Activated T-cell treated with anti-CD3 and anti-CD28 coated beads, Interleukin-2, amount 50 U/mL, for 4 hours (primary cell): ENCODE measurements at places on chromosomes 2 and 18.

GRCh38 chr2:203673933-203674332 is 32.5 kb upstream of the CD28 start:
- DNase-seq = no peak

DNA sequence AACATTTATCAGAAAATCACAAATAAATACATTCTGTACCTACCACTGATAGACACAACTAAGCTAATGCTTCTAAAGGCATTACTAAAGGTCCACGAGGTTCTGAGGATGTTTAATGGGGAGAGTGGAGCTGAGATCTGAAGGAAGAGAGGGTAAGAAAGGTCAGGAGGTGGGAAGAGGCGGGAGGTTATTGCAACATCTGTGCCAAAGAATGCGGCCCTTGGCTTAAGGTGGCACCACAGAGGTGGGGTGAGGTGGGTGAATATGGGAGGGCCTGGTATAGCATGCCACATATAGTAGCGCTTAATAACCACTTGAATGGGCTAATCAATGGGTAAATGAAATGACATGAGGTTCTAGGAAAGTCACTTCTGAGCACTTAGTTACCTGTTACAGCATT is 217.8 kb upstream of the ATP5MC3 start:
- DNase-seq = no peak

DNA sequence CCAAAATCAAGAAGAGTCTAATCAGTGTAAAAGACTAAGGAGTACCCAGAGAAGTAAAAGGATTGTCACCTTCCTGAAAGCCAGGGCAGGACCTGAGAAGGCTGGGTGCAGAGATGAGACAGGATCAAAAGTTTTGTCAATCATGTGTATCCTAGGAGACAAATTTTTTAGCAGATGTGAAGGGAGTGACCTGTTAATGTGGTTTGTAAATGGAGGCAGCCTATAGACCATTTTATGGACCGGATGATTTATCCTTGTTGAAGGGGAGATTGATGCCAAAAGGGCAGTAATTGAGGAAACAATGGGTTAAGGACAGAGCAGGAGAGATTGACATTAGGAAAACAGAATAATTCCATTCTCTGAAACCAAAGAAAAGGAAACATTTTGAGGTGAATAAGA is 813 bp downstream of the NDC80 start:
- no peak for DNase-seq

GRCh38 chr2:42659609-42660008 is 91.2 kb downstream of the MTA3 start:
- DNase-seq = no peak

DNA sequence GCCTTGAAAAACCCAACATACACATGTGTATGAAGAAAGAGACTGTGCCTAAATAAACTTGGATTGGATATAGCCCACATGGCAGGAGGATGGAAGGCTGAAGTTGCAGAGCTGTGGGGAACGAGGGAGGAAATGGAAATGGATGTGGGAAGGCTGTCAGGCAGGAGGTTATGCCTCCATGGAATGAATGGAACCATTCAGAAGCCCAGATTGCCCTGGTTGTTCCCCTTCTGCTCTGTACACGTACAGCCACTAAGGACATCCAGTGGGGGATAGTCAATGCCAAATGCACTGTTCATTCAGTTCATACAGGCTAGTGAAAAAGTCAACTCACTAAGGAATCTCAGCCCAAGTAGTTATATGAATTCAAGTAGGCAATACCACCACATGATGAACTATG is 463.7 kb downstream of the TNS1 start:
- no peak for DNase-seq

- no peak for DNase-seq
Measured at GRCh38 chr2:229993236-229993635, 70.9 kb downstream of the FBXO36 start.

DNA sequence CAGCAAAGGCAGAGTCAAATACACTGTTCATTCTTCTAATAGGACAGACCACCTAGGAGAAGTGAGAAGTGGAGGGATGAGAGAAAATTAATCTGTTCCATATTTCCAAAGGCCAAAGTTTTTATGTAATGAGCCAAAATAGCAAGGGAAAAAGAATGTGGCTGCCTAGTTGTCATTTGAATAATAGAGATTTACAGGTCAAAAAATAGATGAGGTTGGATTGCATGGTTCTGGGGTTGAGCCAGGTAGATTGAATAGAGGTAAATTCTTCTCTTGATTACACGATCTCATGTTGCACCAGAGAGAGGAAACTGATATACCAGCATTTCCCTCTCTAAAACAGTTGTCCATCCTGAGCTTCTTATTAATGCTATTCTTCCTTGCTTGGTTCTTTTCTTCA is 325.8 kb downstream of the CCDC178 start:
- no peak for DNase-seq

DNA sequence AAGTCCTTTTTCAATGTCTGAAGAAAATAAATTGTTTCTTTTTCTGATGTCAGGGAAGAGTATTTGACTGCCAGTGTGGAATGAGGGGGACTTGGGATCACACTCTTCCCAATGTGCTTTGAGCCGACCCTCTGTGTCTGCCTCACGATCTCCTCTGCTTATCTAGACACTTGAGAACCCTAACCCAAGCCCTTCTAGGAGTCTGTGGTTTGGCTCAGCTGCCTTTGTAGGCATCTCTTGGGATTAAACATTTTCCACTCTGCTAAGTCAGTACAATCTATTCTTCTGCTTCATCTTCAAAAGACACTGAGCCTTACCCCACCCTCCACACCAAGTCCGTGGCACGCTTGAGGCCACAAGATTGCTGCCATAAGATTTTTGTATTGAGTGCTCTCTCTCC is 19.4 kb downstream of the FAM110C start:
- no peak for DNase-seq

GRCh38 chr2:156405586-156405985 is 30.6 kb upstream of the GPD2 start:
- no peak for DNase-seq

- peak; percentile 58 for DNase-seq
Measured at GRCh38 chr2:10654069-10654468, 35.7 kb downstream of the NOL10 start.

DNA sequence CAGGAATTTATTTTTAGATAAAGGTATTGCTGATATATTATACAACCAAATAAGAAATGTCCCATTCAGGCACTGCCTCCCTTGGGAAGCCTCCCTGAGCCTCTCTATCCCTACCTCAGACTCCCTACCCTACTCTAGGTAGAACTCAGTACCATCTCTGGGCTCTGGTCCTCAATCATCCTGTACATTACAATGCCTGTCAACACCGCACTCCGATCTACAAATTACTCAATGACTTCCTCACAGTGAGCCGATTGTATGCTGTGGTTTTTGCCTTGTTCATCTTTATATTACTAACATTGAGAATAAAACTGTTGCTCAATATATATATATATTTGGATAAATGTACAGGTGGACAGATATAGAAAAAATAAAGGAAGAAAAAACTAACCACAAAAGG is 207.5 kb downstream of the STK39 start:
- no peak for DNase-seq

- DNase-seq = no peak
Measured at GRCh38 chr18:11671156-11671555, 17.9 kb upstream of the GNAL start.
